Naive thymus-derived CD4-positive, alpha-beta T cell (primary cell): ENCODE measurements at places on chromosomes 16 and 17. TPM values are rescaled to one million over a fixed set of nuclear protein-coding genes. Genes with fewer than 3 reads are reported as not detected.

Gene VPS25
- 60.6 and 62.8 TPM in 2 replicates for total RNA-seq

Gene RNF157
- 50.6 TPM for total RNA-seq

Gene WFIKKN1
- 0.78 TPM for total RNA-seq

Gene SEPTIN12
- total RNA-seq, result not detected

Gene ZG16B
- not detected for total RNA-seq

Gene MYO15A
- total RNA-seq, result 2.0 TPM

Gene ARL5C
- 0.34 TPM in 1 of 2 replicates, not detected in the other for total RNA-seq

Gene NEUROD2
- total RNA-seq, result not detected

Gene PRAC1
- not detected in 2 replicates for total RNA-seq

Gene PERCC1
- not detected in 2 replicates for total RNA-seq

Gene NSF
- 42.2 and 43.2 TPM in 2 replicates for total RNA-seq

Gene FOXJ1
- 0.25 and 0.29 TPM in 2 replicates for total RNA-seq

Gene PLK1
- 3.6 TPM for total RNA-seq

Gene TLCD3B
- 1.2 TPM for total RNA-seq

Gene MYH13
- not detected for total RNA-seq

Gene OR1F1
- total RNA-seq, result not detected

Gene TBC1D26
- total RNA-seq, result 0.43 TPM

Gene CD300LD
- total RNA-seq, result not detected

Gene OMG
- 0.78 TPM for total RNA-seq

Gene CA4
- not detected for total RNA-seq

Gene SMIM36
- total RNA-seq, result not detected

Gene CCL14
- total RNA-seq, result not detected

Gene MAPT
- total RNA-seq, result 0.29 and 0.51 TPM in 2 replicates

Gene CES1
- 1.5 TPM for total RNA-seq

Gene KCNJ18
- not detected for total RNA-seq

Gene SYNGR3
- 0.49 TPM for total RNA-seq

Gene PRR29
- 0.40 TPM for total RNA-seq

Gene IL21R
- 31.4 TPM for total RNA-seq

Gene OTOP2
- not detected in 2 replicates for total RNA-seq

Gene ASB16
- not detected for total RNA-seq

Gene GPR139
- not detected in 2 replicates for total RNA-seq

Gene ACSM2B
- total RNA-seq, result not detected in 2 replicates

Gene STARD3
- 99.3 TPM for total RNA-seq

Gene FA2H
- not detected for total RNA-seq
